Calu3 (cell line): ENCODE measurements at places on chromosomes 12 and 14.

- no peak for DNase-seq
These were observed 24.2 kb upstream of the NEDD1 start for GRCh38 chr12:96882862-96883261.

DNA sequence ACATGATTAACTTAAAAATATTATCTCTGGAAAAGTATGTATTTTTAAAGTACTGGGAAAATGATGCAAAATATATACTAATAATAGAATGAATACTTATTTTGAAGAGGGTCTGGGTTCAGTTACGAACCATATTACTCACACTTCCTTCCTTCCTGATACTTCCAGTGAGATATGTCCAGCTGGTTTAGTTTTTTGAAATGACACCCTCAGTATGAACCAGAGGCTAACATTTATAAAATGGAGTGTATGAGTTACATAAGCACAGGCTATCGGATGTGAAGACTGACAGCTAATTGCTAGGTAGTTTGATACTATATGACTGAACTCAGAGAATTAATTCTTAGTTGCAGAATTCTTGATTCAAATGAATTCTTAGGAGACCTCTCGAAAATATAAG lies 122.9 kb downstream of the OTOGL start:
- DNase-seq, result no peak

DNA sequence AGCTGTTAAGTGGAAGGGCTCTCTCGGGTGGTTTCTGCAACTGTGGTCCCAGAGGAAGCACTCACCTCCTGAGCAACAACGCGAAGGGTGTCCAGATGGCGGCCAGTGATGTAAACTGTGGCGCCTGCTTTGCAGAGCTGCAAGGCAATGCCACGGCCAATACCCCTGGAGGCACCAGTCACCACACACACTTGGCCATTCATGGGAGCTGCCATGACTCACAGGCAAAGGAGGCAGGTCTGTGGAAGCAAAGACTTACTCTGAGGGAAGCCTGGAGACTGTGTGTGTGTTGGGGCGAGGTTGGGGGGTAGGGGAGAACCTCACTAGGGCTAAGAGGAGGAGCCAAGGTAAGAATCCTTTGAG lies 707 bp downstream of the DHRS1 start:
- DNase-seq, result peak; percentile 60

DNA sequence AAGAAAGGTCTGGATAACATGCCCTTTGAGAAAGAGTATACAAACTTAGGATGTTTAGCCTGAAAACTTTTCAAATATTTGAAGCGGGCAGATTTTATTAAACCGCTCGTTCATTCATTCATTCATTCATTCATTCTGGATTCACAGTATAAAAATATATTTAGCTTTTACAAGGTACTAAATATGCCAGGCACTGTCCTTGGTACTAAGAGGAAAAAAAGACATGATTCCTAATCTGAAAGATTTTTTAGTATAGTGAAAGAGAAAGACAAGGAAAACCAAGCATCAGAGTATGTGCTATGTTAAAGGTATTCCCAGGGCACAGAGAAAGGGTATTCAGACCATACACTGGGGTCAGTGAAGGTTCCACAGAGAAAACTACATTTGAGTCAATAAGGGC lies 299.7 kb downstream of the BCAT1 start:
- DNase-seq, result no peak

DNA sequence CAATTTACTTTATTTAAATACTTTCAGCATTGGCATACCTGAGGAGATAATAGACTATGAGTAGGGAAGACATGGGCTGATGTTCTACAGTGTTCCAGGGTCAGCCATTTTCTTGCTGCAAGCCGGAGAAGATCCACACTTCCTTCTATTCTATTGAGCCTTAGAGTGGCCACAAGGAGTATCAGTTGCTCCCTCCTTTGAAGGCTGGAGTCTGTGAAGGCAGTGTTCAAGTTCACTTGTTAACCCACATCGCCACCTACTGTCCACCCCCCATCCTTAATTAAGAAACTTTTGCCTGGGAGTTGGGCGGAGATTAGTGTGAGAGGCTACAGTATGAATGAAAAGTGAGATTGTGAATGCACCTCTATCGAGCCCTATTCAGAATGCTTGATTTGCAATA lies 666.6 kb downstream of the NRXN3 start:
- peak; percentile 78 for DNase-seq

- no peak for DNase-seq
These were observed 73.0 kb downstream of the LGMN start for GRCh38 chr14:92675421-92675820.
